Epithelial cell of proximal tubule (primary cell): ENCODE measurements at places on chromosomes 1 and 21. TPM values are rescaled to one million over a fixed set of nuclear protein-coding genes. Genes with fewer than 3 reads are reported as not detected.

The RGS5 gene
- total RNA-seq: 0.36 and 1.4 TPM in 2 replicates

The FCGR2B gene
- not detected in 2 replicates for total RNA-seq

The CELA2A gene
- total RNA-seq: not detected in 2 replicates

The PCP4L1 gene
- total RNA-seq: 0.35 TPM in 1 of 2 replicates, not detected in the other

The ESPN gene
- not detected in 2 replicates for total RNA-seq

The ZNF436 gene
- 6.7 and 8.0 TPM in 2 replicates for total RNA-seq

The RAB25 gene
- 17.8 and 47.5 TPM in 2 replicates for total RNA-seq

The ANGPTL7 gene
- not detected in 2 replicates for total RNA-seq

The TEKT2 gene
- 0.29 and 1.6 TPM in 2 replicates for total RNA-seq

The TIE1 gene
- 1.1 and 1.2 TPM in 2 replicates for total RNA-seq

The PRAMEF10 gene
- not detected in 2 replicates for total RNA-seq

The GCSAML gene
- total RNA-seq: not detected in 2 replicates

The FAM3B gene
- 0.35 and 0.51 TPM in 2 replicates for total RNA-seq

The ARHGAP29 gene
- 131 and 132 TPM in 2 replicates for total RNA-seq

The TMEM240 gene
- total RNA-seq: 1.6 and 1.7 TPM in 2 replicates

The KRTAP10-8 gene
- total RNA-seq: not detected in 2 replicates

The ETNK2 gene
- 12.3 and 15.6 TPM in 2 replicates for total RNA-seq

The NDC1 gene
- total RNA-seq: 40.9 and 63.7 TPM in 2 replicates

The LEPR gene
- 10.6 and 12.4 TPM in 2 replicates for total RNA-seq

The CASZ1 gene
- total RNA-seq: 11.8 and 17.9 TPM in 2 replicates

The ERICH3 gene
- 0.14 TPM in 1 of 2 replicates, not detected in the other for total RNA-seq

The SPRR2B gene
- not detected in 2 replicates for total RNA-seq

The PRPF38A gene
- 14.0 and 16.3 TPM in 2 replicates for total RNA-seq

The DYNLT5 gene
- not detected in 2 replicates for total RNA-seq

The GBP4 gene
- total RNA-seq: 0.07 and 0.35 TPM in 2 replicates

The POLR3C gene
- total RNA-seq: 44.3 and 49.2 TPM in 2 replicates

The RAB42 gene
- total RNA-seq: 14.5 and 18.3 TPM in 2 replicates

The APCS gene
- not detected in 2 replicates for total RNA-seq

The DIO1 gene
- not detected in 2 replicates for total RNA-seq

The SPRR5 gene
- not detected in 2 replicates for total RNA-seq

The TSTD1 gene
- total RNA-seq: 52.0 and 148 TPM in 2 replicates

The CELA2B gene
- total RNA-seq: not detected in 2 replicates

The ALPL gene
- total RNA-seq: 0.43 TPM in 1 of 2 replicates, not detected in the other

The SLC44A5 gene
- 0.07 and 1.8 TPM in 2 replicates for total RNA-seq

The TNFAIP8L2 gene
- not detected in 2 replicates for total RNA-seq

The RGS16 gene
- 0.36 and 0.81 TPM in 2 replicates for total RNA-seq

The TMEM269 gene
- not detected in 2 replicates for total RNA-seq

The C1orf52 gene
- total RNA-seq: 15.4 and 19.2 TPM in 2 replicates

The SELENOF gene
- total RNA-seq: 169 and 175 TPM in 2 replicates

The HSPB7 gene
- total RNA-seq: not detected in 2 replicates

The TMEM9 gene
- total RNA-seq: 85.1 and 126 TPM in 2 replicates

The ERG gene
- 0.29 TPM in 1 of 2 replicates, not detected in the other for total RNA-seq

The SRGAP2B gene
- 20.7 and 40.8 TPM in 2 replicates for total RNA-seq

The DCST2 gene
- 0.12 TPM in 1 of 2 replicates, not detected in the other for total RNA-seq

The NBPF6 gene
- not detected in 2 replicates for total RNA-seq

The KCNQ4 gene
- 1.0 and 2.2 TPM in 2 replicates for total RNA-seq

The TNFRSF14 gene
- total RNA-seq: 2.7 and 5.8 TPM in 2 replicates

The PGBD5 gene
- total RNA-seq: 12.9 and 18.0 TPM in 2 replicates

The FAM167B gene
- 0.35 TPM in 1 of 2 replicates, not detected in the other for total RNA-seq

The ACTL8 gene
- not detected in 2 replicates for total RNA-seq

The ZC3H12A gene
- total RNA-seq: 16.0 and 16.7 TPM in 2 replicates

The CRP gene
- not detected in 2 replicates for total RNA-seq

The PTPN22 gene
- total RNA-seq: 0.07 TPM in 1 of 2 replicates, not detected in the other

The OR10Z1 gene
- total RNA-seq: not detected in 2 replicates

The SLC1A7 gene
- total RNA-seq: not detected in 2 replicates
